ENCODE measurements at places on chromosomes 13 and 19.

GRCh38 chr13:31982540-31982939, 49.0 kb upstream of the FRY start:
- no peaks in the 10 kb centered on the region for H3K4me1 ChIP-seq
- H3K36me3 ChIP-seq = no peaks in the 10 kb centered on the region
- H3K4me3 ChIP-seq = no peak overlapping the region
- H3K27me3 ChIP-seq = no peaks in the 10 kb centered on the region

GRCh38 chr13:27744801-27745200, 47.5 kb upstream of the GSX1 start:
- no peak overlapping the region for H3K27ac ChIP-seq
- no peaks in the 10 kb centered on the region for H3K4me1 ChIP-seq

GRCh38 chr13:110373617-110374016, 66.5 kb downstream of the COL4A2 start:
- no peak for DNase-seq
- H3K36me3 ChIP-seq = no peaks in the 10 kb centered on the region
- no peak overlapping the region for H3K27ac ChIP-seq

DNA sequence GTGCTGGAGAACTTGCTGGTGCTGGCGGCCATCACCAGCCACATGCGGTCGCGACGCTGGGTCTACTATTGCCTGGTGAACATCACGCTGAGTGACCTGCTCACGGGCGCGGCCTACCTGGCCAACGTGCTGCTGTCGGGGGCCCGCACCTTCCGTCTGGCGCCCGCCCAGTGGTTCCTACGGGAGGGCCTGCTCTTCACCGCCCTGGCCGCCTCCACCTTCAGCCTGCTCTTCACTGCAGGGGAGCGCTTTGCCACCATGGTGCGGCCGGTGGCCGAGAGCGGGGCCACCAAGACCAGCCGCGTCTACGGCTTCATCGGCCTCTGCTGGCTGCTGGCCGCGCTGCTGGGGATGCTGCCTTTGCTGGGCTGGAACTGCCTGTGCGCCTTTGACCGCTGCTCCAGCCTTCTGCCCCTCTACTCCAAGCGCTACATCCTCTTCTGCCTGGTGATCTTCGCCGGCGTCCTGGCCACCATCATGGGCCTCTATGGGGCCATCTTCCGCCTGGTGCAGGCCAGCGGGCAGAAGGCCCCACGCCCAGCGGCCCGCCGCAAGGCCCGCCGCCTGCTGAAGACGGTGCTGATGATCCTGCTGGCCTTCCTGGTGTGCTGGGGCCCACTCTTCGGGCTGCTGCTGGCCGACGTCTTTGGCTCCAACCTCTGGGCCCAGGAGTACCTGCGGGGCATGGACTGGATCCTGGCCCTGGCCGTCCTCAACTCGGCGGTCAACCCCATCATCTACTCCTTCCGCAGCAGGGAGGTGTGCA, 587 bp downstream of the S1PR4 start:
- peaks cover 66% of the 10 kb centered on the region for H3K4me1 ChIP-seq
- H3K4me3 ChIP-seq = peak overlapping the region; percentile 94
- H3K27ac ChIP-seq = peak overlapping the region; percentile 83
- DNase-seq = peak; percentile 66
- H3K27me3 ChIP-seq = no peaks in the 10 kb centered on the region
- peaks cover 23% of the 10 kb centered on the region for H3K36me3 ChIP-seq

GRCh38 chr19:10881403-10882107, 10.2 kb downstream of the CARM1 start:
- H3K4me1 ChIP-seq = no peaks in the 10 kb centered on the region
- no peak overlapping the region for H3K27ac ChIP-seq
- no peaks in the 10 kb centered on the region for H3K36me3 ChIP-seq
- no peaks in the 10 kb centered on the region for H3K27me3 ChIP-seq

GRCh38 chr19:18700501-18701249, 17.2 kb downstream of the CRTC1 start:
- H3K27ac ChIP-seq = peak overlapping the region; percentile 77
- H3K27me3 ChIP-seq = no peaks in the 10 kb centered on the region
- H3K36me3 ChIP-seq = no peaks in the 10 kb centered on the region
- H3K4me3 ChIP-seq = peak overlapping the region; percentile 87
- H3K4me1 ChIP-seq = peaks cover 38% of the 10 kb centered on the region

DNA sequence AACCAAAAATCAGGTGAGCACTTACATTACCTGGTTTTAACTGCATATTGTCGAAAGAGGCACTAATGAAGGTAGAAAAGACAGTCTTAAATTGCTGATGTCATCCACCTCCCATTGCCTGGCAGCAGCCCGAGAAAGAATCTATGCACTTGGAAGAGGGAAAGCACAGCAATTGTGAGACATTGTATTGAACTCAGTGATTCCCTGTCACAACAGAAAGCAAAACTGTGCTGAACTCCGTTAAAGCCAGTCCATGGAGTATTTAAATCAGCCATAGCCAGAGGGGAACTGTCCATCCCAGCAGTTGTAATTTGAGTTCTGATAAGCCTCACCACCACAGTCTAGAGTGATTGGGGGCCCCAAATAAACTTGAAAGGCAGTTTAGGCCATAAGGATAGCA, 466.6 kb upstream of the PCDH9 start:
- no peak overlapping the region for H3K4me3 ChIP-seq
- no peaks in the 10 kb centered on the region for H3K36me3 ChIP-seq
- H3K27me3 ChIP-seq = no peaks in the 10 kb centered on the region
- no peaks in the 10 kb centered on the region for H3K4me1 ChIP-seq
- no peak for DNase-seq

DNA sequence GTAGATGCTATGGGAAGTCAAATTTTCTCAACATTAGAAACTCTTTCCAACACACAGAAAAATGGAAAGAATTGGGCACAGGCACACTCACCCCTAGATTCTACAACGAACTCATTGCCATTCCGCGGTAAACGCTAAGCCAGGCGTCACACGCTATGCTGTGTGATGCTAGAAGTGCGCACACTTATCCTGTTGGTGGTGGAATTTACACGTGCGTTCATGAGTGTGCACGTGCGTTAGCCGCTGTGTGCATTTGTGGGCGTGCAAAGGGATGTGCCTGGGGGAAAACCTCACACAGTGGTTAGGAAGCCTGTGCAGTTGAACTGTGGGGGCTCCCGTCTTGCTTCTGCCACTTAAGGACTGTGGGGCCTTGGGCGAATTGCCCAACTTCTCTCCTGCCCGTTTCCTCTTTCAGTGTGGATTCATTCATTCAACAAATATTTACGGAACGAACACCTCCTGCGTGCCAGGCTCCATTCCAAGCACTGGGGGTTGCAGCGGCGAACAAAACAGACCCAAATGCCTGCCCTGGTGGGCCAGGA, 7.7 kb downstream of the NFILZ start:
- no peaks in the 10 kb centered on the region for H3K4me1 ChIP-seq
- no peaks in the 10 kb centered on the region for H3K36me3 ChIP-seq
- no peak overlapping the region for H3K27ac ChIP-seq
- DNase-seq = no peak

- DNase-seq = no peak
- peaks cover 61% of the 10 kb centered on the region for H3K36me3 ChIP-seq
- H3K4me1 ChIP-seq = peaks cover 5% of the 10 kb centered on the region
- no peak overlapping the region for H3K4me3 ChIP-seq
Observed at GRCh38 chr19:18074192-18074591, 12.5 kb downstream of the IL12RB1 start.

GRCh38 chr13:20714161-20714560, 10.7 kb downstream of the IL17D start:
- no peak for DNase-seq
- H3K36me3 ChIP-seq = no peaks in the 10 kb centered on the region
- no peak overlapping the region for H3K4me3 ChIP-seq
- H3K27ac ChIP-seq = no peak overlapping the region
- no peaks in the 10 kb centered on the region for H3K27me3 ChIP-seq

DNA sequence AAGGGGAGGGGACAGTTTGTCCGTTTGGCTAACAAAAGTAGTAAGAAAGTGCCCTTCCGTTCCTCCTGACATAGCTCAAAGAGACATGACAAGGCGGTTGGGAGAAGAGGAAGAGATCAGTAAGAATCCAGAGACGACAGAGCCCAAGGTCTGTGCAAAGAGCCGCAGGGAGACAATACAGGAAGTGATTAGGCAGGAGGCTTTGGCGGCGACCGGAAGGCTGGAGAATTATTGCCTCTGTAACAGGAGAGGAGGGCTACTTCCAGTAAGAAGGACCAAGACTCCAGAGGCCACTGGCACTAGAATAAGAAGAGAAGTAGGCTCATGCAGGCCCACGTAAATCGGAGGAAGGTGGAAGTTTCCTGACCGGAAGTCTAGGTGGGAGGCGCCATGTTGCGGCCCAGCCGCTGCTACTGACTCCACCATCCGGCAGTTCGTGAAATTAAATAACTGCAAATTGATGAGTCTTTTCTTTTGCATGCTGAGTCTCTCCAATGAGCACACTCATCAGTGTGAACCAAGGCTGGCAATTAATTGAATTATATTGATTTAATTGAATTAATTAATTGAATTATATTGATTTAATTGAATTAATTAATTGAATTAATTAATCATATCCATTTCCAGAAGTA, 9.9 kb downstream of the RFX2 start:
- no peak overlapping the region for H3K27ac ChIP-seq
- DNase-seq = peak; percentile 46
- peaks cover 10% of the 10 kb centered on the region for H3K4me1 ChIP-seq

DNA sequence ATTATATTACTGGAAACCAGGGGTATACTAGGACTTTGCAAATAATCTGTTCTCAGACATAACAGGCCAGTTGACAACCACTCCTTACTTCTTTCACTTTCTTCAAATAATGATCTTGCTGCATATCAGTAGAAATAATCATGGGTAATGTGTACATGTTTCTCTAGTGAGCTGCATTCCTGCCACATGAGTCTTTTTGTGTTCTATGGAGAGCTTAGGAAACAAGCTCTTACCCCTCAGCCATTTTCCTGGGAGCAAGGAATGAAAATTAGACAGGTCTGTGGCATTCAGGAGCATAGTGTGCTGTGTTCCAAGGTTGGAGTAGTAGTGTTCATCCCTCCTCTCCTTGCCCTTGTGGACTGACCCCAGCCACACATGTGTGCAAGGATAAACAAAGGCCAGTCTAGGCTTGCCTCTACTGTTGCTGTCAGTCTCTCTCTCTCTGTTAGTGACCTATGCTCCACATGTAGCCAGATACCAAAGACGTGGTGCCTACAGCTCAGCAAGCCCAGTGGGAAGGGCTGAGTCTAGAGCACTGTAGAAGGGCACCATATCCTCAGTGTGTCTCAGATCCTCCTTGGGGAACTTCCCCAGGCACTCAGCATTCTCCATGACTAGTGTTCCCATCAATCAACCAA, 11.5 kb upstream of the OXGR1 start:
- peaks cover 9% of the 10 kb centered on the region for H3K27me3 ChIP-seq
- H3K4me1 ChIP-seq = no peaks in the 10 kb centered on the region
- no peaks in the 10 kb centered on the region for H3K36me3 ChIP-seq

DNA sequence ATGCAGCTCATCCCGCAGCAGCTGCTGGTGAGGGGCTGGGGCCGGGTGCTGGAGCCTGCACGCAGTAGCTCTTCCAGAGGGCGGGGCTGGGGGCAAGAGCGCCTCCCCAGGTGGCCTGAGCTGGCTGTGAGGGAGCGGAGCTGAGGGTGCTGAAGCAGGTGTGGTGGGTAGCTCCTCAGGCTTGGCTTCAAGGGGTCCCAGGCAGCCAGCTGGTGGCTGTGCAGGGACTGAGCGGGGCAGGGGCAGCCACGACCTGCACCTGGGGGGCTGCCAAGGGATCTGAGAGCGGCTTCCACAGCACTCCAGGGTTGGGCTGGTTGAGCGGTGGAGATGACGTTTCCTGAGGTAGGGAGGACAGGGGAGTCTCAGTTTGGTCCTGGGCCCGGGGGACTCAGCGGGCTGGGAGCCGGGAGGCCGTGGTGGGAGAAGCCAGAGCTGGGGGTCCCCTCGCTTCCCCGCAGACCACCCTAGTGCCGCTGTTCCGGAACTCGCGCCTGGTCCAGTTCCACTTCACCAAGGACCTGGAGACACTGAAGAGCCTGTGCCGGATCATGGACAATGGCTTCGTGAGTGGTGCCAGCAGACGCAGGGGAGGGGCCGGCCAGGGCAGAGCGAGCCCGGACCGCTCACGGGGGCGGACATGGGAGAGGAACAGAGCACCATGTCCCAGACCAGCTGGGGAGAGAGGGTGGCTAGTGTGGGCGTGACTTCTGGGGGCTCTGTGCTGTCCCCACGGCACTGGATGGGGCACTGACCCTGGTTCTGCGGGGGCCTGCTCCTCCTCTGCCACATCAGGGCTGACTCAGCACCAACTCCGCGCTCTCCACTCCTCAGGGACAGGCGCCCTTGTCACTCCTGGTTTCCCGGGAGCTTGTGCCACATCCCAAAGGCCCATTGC, 7.4 kb downstream of the PTOV1 start:
- no peaks in the 10 kb centered on the region for H3K4me1 ChIP-seq
- no peak for DNase-seq
- peaks cover 23% of the 10 kb centered on the region for H3K36me3 ChIP-seq

GRCh38 chr13:85538957-85539356, 260.3 kb downstream of the SLITRK6 start:
- H3K27ac ChIP-seq = no peak overlapping the region
- H3K4me1 ChIP-seq = no peaks in the 10 kb centered on the region
- DNase-seq = no peak
- no peaks in the 10 kb centered on the region for H3K27me3 ChIP-seq

DNA sequence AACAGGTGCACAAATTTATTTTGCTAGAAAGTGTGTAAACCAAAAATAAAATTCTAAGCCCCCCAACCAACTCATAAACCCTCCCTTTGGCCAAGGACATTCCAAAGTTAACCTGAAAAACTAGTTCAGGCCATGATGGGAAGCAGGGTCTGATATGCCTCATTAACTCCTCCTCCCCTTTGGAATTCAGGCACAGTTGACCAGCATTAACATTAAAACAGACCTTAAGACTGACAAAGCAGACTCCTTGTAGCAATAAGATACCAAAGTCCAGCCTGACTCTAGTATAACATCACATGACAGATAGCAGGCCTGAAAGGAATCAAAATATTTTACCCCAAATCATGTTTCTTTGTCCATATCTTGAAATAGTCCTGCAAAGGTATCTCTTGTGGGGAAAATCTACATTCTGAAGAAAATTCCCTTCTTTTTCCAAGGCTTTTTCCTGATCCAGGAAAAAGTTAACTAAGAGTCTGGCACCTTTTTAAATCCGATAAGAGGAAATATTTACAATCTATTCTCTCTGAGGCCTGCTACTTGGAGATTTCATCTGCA, 19.7 kb downstream of the NEK5 start:
- DNase-seq = no peak
- H3K4me3 ChIP-seq = no peak overlapping the region
- no peaks in the 10 kb centered on the region for H3K4me1 ChIP-seq
- no peak overlapping the region for H3K27ac ChIP-seq
- H3K36me3 ChIP-seq = no peaks in the 10 kb centered on the region

DNA sequence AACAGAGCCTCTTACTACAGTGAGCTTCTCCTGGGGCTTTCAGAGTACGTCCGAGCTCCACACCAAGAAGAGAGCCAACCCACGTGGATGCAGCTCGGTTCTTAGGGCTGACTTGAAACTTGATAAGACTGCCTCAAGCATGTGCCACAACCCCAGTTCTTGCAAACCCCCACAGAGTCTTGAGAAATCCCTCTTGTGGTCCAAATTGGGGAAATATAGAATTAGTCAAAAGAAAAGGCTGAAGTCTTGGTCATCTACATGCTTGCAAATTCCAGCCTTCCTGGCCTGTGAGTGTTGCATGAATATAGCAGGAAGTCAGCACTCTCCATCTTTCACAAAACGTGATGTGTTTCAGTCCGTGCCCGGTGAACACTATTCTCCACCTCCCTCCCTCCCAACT, 95.2 kb downstream of the GGACT start:
- no peaks in the 10 kb centered on the region for H3K36me3 ChIP-seq
- H3K27ac ChIP-seq = no peak overlapping the region
- H3K4me1 ChIP-seq = no peaks in the 10 kb centered on the region
- no peak overlapping the region for H3K4me3 ChIP-seq
- no peaks in the 10 kb centered on the region for H3K27me3 ChIP-seq
- no peak for DNase-seq

- no peak for DNase-seq
- no peaks in the 10 kb centered on the region for H3K27me3 ChIP-seq
- no peak overlapping the region for H3K4me3 ChIP-seq
- no peaks in the 10 kb centered on the region for H3K4me1 ChIP-seq
Observed at GRCh38 chr19:48540110-48540509, 11.9 kb upstream of the SULT2B1 start.

Measured in CD4-positive, CD25-positive, alpha-beta regulatory T cell (primary cell).